Stimulated activated naive CD4-positive, alpha-beta T cell (primary cell): ENCODE measurements at places on chromosomes 11 and 22.

GRCh38 chr11:61069427-61069826, 32.9 kb upstream of the CD5 start:
- no peak for DNase-seq

GRCh38 chr22:30535182-30535581, 11.4 kb downstream of the SEC14L6 start:
- DNase-seq, result no peak

GRCh38 chr11:124277804-124278203, 21.6 kb downstream of the OR8G5 start:
- no peak for DNase-seq

- DNase-seq, result no peak
Observed at GRCh38 chr22:50081426-50082196, 3.6 kb downstream of the MLC1 start.

DNA sequence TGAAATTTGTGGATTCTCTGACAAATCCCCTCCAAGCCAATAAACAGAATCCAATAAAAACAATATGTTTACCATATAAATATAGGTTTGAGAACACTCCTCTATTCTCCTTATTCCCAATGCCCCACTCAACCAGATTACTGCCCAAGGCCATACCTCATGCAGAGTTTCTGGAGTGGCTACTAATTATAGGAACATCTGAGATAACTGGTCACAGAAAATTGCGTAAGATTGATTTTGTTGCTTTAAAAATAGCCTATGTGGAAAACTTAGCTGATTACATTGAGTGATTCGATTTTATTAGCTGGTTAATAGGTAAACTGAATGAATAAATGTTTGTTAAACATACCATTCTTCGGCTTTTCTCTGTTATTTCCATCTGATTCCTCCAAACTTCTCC, 48.0 kb downstream of the ME3 start:
- DNase-seq, result no peak

DNA sequence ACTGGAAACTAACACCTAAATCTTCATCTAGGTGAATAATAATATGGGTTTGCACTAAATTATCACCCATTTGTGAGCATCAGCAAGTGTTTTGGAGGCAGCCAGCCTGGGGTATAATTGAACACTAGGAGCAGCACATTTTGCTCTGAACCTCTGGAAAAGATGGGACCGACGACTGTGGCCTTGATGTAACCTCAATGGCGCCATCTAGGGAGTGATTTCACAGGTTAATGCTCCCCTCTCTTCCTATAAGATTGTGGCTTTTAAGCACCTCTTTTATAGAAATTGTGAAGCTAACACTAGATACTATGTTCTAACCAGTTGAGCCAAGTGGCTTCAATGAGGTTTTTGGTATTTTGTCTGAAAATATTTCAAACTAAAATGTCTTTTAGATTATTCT, 203.7 kb downstream of the NELL1 start:
- no peak for DNase-seq

- DNase-seq, result no peak
Observed at GRCh38 chr11:131503017-131503416, 132.6 kb downstream of the NTM start.

- DNase-seq, result no peak
Observed at GRCh38 chr11:61168800-61169199, 7.6 kb upstream of the VPS37C start.

DNA sequence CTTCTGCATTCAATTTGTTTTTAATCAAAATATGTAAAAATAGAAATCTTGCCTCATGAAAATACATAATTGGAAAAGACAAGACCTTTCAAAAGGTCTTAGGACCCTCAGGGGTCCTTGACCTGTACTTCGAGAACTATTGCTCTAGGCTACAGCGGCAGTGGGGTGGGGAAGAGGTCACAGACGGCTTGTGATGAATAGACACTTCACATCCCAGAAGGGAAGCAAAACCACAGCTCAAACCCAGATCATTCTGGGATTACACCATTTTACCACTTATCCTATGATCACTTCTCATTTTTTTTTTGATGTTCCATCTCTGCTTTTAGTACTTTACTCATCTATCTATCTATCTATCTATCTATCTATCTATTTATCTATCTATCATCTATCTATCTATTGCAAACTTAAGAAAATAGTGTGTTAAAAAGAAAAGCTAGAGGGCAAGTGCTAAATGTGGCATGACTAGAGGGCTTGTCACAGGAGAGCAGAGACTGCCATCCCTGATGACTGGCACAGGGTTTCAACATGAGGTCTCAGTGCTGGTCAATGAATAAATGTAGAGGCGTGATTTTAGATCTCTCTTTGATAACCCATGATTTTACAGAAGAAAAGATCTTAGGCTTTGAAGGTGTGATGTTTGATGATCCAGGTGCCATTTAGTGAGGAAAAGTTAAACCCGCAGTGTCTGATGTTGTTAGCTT, 37.1 kb downstream of the RNF141 start:
- no peak for DNase-seq

GRCh38 chr11:123258877-123259276, 63.8 kb upstream of the CLMP start:
- no peak for DNase-seq
